ENCODE measurements at places on chromosomes 2 and 18. TPM values are rescaled to one million over a fixed set of nuclear protein-coding genes. Genes with fewer than 3 reads are reported as not detected.

DNA sequence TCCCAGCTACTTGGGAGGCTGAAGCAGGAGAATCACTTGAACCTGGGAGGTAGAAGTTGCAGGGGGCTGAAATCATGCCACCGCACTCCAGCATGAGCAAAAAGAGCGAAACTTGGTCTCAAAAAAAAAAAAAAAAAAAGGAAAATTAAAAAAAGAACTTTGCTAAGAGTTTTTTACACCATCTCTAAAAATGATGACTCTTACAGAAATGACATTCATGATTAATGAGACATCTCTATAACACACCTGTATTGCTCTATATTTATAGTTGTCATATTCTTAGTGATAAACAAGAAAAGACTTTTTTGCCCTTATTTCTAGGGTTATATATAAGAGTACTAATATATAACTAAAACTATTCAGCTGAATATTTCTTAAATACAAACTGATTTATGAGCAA is 34.4 kb downstream of the ANKRD44 start:
- no peak for DNase-seq

DNA sequence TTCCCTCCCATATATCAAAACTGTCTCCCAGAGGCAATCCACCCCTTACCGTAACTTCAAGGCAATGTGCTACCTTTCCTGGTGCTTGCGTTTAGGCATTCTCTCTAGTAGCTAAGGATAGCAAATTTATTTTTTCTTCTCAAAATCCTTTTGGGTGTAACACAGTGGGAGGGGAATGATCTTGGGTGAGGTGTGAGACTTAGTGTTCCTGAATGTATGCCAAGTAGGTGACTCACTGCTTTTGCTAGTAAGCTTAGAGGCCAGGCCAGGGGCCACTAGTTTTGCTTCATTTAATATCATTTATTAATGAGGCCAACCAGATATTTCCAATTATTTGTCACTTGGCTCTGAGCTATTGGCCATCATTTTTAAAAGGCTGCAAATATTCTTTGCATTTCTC is 135.5 kb downstream of the NAPG start:
- no peak for DNase-seq

GRCh38 chr2:26729311-26729710 is 34.8 kb upstream of the SLC35F6 start:
- DNase-seq = no peak

- DNase-seq = no peak
These were observed 532.1 kb downstream of the SOX11 start for GRCh38 chr2:6224267-6224666.

- no peak for DNase-seq
These were observed 6.8 kb upstream of the PLB1 start for GRCh38 chr2:28488858-28489575.

GRCh38 chr2:189412330-189412953 is 28.8 kb upstream of the WDR75 start:
- peak; percentile 58 for DNase-seq

DNA sequence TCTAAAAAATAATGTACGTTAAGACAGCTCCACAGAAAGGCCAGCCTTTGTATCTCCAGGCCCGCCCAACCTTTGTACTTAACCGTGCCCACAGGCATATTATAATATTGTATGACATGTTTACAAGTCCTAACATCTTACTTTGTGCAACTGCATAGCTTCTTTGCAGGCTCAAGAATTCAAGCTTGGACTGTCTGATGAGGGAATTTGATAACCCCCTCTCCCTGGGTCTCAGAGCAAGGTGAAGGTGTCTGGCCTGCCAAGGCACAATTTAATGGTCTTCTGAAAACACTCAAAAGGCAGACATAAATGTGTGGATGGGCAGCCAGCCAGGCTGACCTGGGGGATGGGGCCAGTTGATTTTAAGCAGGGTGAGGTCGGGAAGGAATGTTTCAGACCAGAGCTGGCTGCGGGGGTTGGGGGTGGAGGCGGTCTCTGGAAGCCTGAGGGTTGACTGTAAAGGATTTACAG is 732.7 kb upstream of the FANCL start:
- DNase-seq = no peak

- DNase-seq = no peak
These were observed 1548.4 kb upstream of the TMEFF2 start for GRCh38 chr2:193743089-193743488.

DNA sequence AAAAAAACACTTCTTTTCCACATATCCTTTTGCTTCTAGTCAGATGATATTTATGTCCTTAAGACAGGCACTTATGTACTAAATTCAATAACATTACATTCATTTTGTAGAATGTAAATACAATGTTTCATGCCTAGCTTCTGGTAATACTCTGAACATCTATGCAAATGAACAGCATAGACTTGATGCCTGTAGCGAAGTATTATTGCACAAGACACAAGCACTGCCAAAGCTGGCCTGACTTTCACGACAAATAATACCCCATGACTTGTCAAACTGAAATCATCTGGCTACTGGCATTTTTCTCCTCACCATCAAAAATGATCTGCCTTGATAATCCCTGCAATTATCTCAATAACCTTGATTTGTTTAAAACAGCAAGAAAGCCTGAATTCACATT is 101.3 kb downstream of the L3MBTL4 start:
- DNase-seq = no peak

DNA sequence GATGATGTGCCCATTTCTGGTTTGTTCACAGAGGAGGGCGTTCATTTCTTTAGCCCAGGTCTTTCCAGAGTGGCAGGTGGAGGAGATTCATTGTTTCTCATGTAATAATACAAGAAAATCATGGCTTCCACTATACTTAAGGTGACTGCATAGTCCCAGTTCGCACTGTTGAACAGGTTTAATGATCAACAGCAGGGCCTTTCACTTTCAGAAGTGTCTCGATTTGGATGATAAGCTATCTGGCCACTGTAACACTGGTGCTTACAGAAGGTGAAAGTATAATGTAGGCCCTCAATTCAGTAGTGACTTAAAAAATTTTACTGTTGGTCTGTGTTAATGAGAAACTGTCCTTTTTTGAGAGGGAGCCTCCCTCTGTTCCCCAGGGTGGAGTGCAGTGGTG is 1.4 kb downstream of the RMC1 start:
- DNase-seq = no peak

DNA sequence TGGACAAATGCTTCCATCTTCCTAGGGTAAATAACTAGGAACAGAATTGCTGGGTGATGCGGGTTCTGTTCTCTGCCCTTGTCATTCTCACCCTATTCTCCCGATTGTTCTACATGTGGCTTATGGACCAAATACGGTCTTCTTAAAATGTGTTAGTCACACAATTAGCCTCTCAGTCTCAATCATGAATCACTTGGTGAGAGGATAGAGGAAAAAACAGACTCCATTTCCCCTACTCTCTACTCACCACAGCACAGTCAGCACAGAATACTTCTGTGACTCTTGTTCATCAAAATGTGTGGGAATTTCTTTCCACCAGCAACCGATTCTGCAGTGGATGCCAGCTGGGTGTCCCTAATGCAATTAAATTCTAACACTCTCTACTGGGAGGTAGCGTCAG is 125.2 kb downstream of the SH3BP4 start:
- no peak for DNase-seq

DNA sequence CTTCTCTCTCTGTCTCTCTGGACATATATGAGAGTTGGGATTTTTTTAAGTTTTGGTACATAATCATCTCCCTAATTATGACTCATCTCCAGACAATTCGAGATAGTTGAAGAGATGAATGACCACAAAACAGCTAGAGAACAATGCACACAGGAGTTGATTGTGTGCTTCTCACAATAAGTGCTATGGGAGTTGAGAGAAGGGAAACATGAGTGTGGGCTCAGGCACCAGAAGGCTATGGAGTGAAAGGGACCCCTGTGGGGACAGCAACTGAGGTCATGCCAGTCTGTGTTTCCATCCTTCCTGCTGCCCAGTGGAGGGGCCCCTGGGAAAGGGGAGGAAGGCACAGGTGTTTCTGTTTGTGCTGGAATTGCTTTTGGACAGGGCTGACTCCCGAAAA is 6.5 kb upstream of the YWHAQ start:
- no peak for DNase-seq

DNA sequence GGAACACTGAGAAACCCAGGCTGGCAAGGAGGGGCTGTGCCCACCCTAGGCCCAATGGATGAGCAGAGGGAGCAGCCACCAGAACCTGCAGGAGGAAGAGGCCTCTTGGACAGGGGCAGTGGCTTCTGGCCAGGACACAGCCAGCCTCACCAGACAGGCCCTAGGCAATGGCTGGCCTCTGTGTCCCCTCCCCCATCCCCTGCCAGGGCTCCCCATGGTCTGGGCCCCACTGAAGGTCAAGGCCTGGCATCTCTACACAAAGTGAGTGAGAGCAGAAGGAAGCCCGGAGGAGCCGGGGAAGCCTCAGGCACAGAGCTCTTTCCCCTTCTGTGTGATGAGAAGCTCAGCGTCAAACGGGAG is 6.3 kb downstream of the PRLH start:
- no peak for DNase-seq

C2orf80 gene
- total RNA-seq = 0.37 TPM

IL18RAP gene
- 0.79 TPM for total RNA-seq

KCNG2 gene
- 0.21 TPM for total RNA-seq

CD207 gene
- total RNA-seq = not detected
